ENCODE measurements at places on chromosomes 2 and 18.

- DNase-seq, result peak; percentile 69
Measured at GRCh38 chr18:23689031-23689615, at the start of gene LAMA3. Gene LAMA3 (plus strand): TSS chr18:23689453. CDS start chr18:23689684, 231 bp downstream.

DNA sequence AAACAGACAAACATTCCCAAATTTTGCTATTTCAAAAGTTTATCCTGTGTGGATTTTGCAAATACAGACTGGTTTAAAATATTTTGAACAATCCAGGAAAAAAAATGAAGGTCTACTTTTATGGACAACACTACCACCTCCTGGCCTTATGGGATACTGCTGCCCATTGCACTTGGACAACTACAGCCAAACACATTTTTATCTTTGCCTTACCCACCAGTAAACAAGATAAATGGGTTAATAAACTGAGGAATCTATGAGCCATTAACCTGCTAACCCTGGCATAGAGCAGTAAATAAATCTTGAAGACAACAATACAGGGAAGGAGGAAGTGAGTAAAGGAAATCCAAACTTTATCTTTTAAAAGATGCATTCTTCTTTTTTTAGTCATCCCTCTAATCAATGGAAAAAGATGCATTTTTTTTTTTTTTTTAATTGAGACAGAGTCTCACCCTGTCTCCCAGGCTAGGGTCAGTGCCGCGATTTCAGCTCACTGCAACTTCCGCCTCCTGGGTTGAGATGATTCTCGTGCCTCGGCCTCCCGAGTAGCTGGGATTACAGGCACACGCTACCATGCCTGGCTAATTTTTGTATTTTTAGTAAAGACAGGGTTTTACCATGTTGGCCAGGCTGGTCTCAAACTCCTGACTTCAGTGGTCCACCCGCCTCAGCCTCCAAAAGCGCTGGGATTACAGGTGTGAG lies 2.1 kb upstream of the SPIRE1 start:
- peak; percentile 71 for DNase-seq

GRCh38 chr18:64201781-64202180 lies 52.9 kb upstream of the LINC00305 start:
- no peak for DNase-seq

DNA sequence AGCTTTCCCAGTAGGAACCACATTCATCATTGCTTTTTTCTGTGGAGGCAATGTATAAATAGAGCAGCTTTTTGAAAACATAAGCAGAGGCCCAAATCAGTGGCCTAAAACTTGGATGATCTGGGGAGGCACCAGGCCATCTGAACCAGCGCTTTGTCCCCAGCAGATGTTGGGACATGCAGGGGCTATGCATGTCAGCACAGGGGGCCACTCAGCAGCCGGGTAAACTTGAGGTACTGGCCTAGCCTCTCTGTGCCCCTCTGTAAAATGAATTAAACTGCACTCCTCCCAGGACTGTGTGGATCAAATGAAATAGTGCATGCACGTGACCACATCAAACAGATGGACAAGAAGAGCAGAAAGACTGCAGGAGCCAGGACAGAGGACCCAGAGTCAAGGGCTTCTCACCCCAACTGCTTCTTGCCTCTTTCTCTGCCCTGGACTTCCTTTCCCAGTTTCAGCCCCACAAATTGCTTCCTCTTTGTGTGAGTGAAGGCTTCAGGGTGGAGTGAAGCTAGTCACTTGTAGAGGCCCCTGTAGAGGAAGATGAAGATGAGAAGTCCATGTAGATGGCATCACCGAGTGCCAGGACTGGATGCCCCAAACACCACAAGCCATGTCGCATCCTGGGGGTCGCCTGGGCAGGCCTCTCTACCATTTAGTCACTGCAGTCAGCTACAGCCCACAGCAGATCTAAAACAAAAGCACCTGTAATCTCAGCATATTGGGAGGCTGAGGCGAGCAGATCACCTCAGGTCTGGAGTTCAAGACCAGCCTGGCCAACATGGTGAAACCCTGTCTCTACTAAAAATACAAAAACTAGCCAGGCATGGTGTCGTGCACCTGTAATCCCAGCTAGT lies 53.2 kb downstream of the IMPA2 start:
- no peak for DNase-seq

- no peak for DNase-seq
Measured at GRCh38 chr2:168155046-168155445, 92.3 kb downstream of the STK39 start.

- no peak for DNase-seq
Measured at GRCh38 chr2:8421658-8422449, 260.0 kb upstream of the ID2 start.

- DNase-seq, result no peak
Measured at GRCh38 chr2:53768242-53768542, 588 bp downstream of the CHAC2 start.

DNA sequence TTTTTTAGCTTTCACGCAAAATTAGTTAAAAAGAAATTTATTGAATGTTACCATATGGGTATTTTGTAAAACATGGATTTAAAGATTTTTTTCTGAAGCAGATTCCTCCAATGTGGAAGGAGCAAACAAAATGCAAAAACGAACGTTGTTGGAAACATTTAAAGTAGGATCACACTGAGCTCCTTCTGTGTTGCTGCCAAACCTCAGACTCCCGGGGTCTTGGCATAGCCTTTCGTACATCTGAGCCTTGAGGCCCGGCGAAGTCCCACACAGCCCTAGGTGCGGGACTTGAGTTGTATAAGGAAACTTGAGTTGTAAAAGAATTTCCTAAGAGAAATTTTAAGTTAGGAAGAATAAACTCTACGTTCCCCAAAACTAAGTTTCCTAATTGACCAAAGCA lies 52.0 kb upstream of the CD226 start:
- no peak for DNase-seq

DNA sequence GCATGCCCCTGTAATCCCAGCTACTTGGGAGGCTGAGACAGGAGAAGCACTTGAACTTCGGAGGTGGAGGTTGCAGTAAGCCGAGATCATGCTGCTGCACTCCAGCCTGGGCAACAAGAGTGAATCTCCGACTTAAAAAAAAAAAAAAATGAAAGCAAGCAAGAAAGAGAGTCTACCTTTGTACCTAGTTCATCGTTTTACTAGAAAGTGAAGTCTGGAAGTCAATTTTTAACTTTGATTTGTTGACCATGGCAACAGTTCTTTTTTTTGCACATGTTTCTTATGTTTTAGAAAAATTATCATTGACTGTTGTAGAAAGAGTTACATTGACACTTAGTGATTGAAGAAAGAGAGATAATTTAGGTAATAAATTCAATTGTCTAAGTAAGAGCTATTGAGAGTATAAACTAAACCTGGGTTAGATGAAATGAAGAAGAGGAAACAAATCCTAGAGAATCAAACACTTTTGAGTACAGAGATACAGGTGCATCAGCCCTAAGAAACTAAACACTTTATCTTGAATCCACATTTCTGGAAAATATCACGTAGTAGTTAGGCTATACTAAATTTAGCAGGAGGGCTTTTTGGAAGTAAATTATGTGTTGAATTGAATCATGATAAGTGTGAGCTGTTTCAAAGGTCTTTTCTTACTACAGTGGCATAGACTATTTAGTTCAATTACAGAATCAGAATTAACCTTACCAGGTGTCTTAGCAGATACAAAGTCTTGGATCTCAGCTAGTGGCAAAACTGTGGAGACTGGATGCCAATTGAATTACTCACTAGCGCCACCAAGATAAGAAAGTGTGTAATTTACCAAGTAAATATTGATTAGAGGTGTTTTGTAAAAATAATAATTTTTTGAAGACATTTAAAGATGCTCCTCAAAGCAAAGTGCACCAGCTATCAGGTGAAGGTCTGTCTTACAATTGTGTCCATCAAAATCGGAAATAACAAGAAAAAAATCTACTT lies 303.4 kb upstream of the NRXN1 start:
- no peak for DNase-seq

GRCh38 chr2:8620611-8621382 lies 61.1 kb upstream of the ID2 start:
- DNase-seq, result no peak

- peak; percentile 83 for DNase-seq
Measured at GRCh38 chr18:11500153-11501122, 109.0 kb upstream of the SLC35G4 start.

- DNase-seq, result no peak
Measured at GRCh38 chr18:52936931-52937330, 596.9 kb downstream of the DCC start.

DNA sequence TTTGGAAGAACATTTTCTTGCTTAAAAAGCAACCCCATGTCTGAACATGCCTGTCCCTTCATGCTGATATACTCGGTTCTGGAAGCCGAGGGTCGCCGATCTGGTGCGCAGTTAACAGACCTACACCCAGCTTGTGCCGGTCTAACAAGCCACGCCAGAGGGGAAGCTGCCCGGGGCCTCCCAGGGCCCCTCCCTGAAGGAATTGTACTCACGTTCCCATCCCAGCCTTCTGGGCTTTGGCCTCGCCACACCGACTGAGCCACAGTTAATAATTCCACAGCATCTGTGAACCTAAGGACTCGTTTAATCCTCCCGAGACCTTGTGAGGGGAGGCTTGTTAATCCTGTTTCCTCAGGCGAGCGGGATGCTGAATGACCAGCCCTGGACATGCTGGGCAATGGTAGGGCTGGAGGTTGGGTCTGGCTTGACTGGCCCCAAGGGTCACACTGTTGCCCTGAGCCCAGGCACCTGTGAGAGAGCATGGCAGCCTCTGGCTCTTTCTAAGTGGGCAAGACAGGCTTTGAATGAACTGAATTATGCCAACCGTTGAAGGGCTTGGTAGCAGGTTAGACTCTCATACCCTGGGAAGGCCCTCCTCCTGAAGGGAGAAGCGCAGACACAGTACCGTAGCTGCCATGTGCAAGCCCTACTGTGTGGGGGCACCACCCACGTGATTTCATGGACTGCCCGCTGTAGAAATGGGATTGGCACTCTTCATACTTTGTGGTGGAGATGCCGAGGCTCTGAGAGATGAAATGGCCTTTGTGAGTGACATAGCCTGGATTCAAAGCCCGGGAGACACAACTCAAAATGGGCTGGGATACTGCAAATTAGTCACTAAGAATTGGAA lies 27.9 kb upstream of the ODC1 start:
- no peak for DNase-seq

GRCh38 chr2:217313386-217313785 lies 453.5 kb upstream of the TNP1 start:
- DNase-seq, result no peak

DNA sequence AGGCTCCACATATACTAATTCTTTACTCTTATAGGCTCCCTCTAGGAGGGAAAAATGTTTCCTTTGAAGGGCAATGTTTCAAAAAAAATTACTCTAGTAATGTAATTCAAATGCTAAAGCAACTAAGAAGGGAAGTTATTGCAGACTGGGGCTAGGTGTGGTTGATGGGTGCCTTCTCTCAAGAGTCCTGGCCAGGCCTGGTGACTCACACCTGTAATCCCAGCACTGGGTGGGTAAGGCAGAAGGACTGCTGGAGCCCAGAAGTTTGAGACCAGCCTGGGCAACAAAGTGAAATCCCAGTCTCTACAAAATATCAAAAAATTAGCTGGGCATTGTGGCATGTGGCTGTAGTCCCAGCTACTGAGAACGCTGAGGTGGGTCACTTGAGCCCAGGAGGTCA lies 31.2 kb upstream of the CDKL4 start:
- peak; percentile 7 for DNase-seq

- no peak for DNase-seq
Measured at GRCh38 chr18:6476190-6476589, 61.5 kb upstream of the L3MBTL4 start.

DNA sequence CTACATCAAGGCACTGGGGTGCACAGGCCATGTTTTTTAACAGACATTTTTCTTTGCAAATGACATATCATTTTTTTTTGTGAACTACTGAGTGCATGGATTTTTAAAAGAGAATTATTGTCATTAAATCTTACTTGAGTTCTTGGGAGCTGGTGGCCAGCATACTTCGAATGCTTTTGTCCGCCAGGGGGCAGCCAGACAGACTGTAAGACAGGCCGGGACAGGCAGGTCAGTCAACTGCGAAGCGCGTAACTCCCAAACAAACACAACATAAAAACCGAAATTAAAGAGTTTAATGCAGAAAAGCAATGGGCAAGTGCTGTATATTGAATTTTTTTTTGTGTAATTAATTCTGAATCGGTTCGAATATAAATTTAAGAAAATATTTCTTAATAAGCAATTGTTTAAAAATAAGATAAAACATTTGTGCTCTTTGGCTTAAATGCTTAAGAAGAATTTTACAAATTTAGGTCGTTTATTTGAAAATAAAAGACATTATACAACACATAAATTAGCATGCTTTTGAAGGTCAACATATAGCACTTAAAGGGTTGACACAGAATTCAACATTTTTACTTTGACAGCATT lies 142.2 kb upstream of the PXDN start:
- DNase-seq, result peak; percentile 4

GRCh38 chr2:181146171-181146570 lies 165.8 kb downstream of the UBE2E3 start:
- no peak for DNase-seq

DNA sequence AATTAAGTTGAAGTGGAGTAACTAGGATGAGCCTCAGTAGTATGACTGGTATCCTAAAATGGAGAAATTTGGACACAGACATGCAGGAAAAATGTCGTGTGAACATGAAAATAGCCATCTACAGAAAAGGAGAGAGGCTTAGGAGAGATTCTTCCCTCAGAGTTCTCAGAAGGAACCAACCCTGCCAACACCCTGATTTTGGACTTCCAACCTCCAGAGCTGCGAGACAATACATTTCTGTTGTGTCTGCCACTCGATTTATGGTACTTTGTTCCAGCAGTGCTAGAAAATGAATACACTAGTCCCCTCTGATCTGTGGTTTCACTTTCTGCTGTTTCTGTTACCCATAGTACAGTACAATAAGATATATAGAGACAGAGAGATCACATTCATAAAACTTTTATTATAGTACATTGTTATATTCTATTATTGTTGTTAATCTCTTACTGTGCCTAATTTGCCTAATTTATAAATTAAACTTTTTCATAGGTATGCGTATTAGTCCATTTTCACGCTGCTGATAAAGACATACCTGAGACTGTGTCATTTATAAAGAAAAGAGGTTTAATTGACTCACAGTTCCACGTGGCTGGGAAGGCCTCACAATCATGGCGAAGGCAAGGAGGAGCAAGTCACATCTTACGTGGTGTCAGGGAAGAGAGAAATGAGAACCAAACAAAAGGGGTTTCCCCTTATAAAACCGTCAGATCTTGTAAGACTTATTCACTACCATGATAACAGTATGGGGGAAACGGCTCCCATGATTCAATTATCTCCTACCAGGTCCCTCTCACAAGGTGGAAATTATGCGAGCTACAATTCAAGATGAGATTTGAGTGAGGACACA lies 41.3 kb downstream of the PLEKHA3 start:
- DNase-seq, result no peak

DNA sequence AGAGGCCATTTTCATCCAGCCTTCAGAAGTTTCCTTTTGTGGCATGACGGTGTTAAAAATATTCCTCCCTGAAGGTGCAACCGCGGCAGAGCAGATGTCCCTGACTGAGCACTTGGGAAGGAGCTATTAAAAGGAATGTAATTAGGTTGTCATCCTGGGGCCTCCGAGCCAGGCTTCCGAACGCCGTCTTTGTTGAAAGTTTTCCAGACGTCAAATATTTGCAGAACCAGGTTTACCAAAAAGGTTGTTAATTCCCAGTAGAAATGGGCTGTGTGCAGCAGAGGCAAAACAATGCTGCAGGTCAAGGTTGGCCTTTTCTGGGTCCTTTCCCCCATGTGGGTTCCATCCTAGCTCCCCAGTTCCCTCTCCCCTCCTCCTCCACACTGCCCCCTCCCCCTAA lies 110.0 kb upstream of the STPG4 start:
- DNase-seq, result no peak

- no peak for DNase-seq
Measured at GRCh38 chr2:176833671-176834070, 378.9 kb upstream of the HNRNPA3 start.

GRCh38 chr18:63302220-63302619 lies 17.3 kb downstream of the BCL2 start:
- DNase-seq, result no peak

Measured in Calu3 (cell line).